ENCODE measurements at places on chromosomes 3 and 15.

DNA sequence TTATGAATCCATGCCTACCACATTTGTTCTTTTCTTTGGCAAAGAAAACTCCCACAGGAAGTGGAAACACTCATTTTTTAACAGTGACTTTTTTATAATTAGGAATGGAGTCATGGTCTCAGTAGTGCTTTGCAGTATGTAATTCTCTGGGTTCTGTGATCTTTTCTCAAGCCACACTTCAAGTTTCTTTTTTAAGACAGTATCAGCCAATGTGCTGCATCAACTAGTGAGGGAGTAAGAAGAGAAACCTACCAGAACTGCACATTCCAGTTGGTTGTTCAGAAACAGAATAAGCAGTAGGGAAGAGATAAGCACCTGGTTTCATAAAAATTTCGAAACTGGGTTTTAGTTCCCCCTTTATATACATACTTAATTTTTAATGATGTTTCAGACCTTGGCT is 126.3 kb downstream of the FOXB1 start:
- DNase-seq, result no peak

DNA sequence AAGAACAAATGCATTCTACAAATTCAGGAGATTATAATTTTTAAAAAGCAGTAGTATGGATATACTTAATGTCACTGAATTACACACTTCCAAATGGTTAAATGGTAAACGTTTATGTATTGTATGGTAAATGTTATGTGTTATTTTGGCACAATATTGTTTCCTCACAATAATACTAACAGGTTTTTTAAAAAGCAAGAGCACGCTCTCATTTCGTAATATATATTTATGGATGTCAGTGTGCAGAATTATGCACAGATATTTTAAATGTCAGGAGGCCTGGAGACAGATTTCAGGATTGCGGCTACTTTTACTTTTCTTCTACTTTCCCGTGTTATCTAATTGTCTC is 533 bp downstream of the ZNF445 start:
- no peak for DNase-seq

DNA sequence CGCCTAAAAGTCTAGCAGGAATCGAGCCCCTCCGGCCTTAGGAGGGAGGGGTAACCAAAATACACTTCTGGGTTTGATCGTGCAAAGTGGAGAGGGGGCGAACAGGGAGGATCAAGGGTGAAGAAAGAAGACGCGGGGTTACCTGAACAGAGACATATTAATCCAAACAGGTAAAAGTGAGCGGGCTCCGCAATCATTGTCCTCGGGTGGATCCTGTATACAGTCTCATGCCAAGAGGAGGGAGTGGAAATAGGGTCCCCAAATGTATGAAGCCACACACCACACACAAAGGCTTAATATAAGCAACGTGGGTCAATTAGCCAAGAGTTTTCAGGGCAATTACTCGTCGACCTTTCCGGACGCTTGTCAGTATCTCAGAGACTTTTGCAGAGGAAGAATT is 749.5 kb downstream of the ROBO1 start:
- DNase-seq, result no peak

DNA sequence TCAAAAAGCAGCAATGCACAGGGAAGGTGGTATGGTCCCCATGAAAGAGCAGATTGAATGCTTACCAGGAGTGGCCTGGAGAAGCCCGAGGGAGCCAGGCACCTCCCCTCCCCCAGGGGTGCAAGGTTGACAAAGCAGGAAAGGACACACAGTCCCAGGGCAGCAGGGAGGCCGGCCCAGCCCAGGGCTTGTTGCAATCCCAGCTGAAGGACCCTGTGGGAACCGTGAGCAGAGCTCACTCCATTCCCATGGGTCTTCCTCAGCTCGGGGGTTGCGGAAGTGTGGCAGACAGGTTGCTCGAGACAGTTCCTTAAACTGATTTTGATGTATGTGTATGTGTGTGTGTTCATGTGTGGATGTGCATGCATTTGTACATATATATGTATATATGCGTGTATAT is 15.8 kb downstream of the UROC1 start:
- DNase-seq, result no peak

- no peak for DNase-seq
Measured at GRCh38 chr3:150759319-150759718, 3.6 kb downstream of the SIAH2 start.

DNA sequence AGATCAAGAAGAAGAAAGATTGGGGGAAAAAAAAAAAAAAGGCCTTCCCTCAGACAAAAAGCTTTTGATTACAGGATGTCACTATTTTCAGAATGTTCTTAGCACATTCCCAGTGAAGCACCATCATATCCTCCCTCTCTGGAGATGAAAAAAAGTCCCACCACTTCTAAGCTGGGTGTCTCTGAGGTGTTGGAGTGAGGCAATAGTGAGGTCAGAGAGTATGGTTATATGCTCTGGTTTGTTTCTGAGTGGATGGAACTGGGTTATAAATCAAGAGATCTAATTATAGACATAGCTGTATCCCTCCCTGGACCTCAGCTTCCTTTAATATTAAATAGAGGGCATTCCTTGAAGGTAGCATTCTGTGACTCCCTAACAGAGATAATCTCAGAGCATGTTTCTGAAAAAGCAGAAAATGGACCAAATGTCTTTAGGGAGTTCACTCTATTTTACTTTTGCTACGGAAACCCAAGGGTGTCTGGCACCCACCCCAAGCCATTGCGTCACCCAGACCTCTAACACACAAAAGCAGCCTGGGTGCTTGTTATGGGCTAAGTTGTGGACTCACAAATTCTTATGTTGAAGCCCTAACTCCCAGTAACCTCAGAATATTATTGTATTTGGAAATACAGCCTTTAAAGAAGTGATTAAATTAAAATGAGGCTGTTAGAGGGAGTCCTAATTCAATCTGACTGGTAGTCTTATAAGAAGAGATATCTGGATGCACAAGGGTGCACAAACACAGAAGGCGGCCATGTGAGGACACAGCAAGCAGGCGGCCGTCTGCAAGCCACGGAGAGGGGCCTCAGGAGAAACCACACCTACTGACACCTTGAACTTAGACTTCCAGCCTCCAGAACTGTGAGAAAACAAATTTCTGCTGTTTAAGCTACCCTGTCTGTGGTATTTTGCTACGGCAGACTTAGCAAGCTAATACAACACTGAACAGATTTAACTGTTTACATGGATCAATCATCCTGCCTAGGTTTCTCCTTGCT is 81.5 kb downstream of the MB21D2 start:
- DNase-seq, result no peak

GRCh38 chr3:56131974-56132590 is 336.2 kb downstream of the ERC2 start:
- DNase-seq, result no peak

DNA sequence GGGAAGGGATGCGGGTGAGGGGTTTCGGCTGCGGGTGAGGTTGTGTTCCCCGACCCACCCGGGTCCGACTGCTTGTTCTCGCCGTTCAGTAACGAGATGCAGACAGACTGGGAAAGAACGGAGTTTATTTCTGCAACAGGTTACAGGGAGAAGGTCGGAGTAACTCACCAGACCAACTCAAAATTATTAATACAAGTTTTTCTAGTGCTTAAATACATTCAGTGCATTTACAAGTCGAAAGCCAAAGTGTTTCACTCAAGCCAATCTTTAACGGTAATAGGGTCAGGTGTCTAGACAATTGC is 492 bp upstream of the HIGD1A start:
- DNase-seq, result no peak

- no peak for DNase-seq
Measured at GRCh38 chr3:140842984-140843649, 98.5 kb upstream of the SLC25A36 start.

Measured in stimulated activated CD4-positive, alpha-beta T cell treated with anti-CD3 and anti-CD28 coated beads, Interleukin-1b, Interleukin-23, amount 100 ng/mL, for 4 hours (primary cell).